Frontal cortex (tissue), 4 donors: ENCODE measurements at places on chromosomes 6 and 20. TPM values are rescaled to one million over a fixed set of nuclear protein-coding genes. Genes with fewer than 3 reads are reported as not detected.

GRCh38 chr6:136792095-136792409 is 225 bp downstream of the MAP3K5 start:
- DNase-seq, result no peak

DNA sequence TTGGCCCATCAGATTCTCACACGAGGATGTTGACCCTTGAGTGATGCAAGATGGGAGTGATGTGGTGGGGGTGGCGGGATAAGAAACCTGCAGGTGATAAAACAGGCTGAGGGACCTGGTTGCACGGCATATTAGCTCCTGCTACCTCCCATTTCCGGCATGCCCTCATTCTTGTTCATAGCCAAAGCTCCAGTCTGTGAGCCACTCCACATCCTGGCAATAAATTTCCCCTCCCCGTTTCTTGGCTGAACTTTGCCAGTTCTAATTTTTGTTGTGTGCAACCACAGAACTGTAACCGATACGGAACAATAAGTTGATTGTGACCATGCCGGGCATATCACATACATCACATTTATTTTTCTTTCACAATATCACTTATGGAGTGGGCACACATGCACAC is 41.6 kb upstream of the NFATC2 start:
- DNase-seq, result no peak

DNA sequence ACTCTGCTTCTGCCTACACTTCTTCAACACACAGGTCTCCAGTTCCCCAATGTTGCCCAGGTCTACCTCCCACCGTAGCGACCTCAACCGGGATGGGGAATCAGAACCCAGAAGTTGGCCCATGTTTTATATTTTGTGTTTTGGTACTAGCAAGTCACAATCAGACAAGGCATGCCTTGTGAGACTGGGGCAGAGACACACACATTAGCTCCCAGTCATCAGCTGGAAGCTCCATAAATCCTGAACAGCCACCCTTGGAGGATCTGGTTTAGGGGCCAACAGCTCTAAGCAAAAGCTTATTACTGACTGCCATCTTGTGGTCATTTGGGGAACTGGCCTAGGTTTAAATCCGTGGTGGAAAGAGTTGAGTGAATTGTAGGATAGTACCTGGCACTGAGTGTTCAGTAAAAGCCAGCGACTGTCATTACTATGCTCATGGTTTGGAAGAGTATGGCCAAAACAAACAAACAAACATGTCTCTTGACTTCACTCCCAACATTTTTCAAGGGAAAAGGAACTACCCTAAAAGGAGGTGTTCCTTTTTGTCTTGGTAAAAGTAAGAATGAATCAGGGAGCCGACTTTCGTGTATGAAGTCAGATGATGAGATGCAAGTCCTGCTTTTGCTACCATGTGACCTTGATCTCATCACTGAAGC is 40.5 kb downstream of the PIM1 start:
- DNase-seq, result peak; percentile 54

Gene MOXD1
- 15.9 TPM for total RNA-seq

GRCh38 chr6:106154326-106154725 is 68.2 kb downstream of the PRDM1 start:
- DNase-seq, result no peak

DNA sequence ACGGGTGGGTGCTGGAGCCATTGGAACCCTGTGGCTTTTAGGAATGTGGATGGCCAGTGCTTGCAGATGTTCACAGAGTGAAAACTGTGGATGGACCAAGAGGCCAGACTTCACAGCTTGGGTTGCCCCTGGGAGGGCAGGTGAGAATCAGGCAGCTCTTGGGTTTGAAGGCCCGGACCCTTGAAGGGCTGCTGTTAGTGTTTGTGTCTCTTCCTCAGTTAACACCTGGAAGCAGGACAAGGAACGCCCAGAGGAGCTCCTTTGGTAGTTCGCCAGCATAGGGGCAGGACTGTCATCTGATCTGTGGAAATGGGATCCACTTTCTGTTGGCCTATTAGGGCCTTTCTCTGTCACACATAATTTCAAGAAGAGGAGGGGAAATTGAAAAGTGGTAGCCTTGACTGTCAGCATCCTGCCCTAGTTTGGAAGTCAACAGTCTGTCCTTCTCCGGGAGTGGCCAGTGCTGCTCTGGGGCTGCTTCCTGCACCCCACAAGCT is 43.6 kb downstream of the RIOK1 start:
- no peak for DNase-seq
